ENCODE measurements at places on chromosomes 4 and X.

GRCh38 chr4:168731706-168732414 is 235.0 kb downstream of the PALLD start:
- DNase-seq: no peak

- no peak for DNase-seq
These were observed 17.6 kb upstream of the GABRA4 start for GRCh38 chr4:47010912-47011446.

- no peak for DNase-seq
These were observed 23.9 kb downstream of the SORBS2 start for GRCh38 chr4:185787926-185788679.

DNA sequence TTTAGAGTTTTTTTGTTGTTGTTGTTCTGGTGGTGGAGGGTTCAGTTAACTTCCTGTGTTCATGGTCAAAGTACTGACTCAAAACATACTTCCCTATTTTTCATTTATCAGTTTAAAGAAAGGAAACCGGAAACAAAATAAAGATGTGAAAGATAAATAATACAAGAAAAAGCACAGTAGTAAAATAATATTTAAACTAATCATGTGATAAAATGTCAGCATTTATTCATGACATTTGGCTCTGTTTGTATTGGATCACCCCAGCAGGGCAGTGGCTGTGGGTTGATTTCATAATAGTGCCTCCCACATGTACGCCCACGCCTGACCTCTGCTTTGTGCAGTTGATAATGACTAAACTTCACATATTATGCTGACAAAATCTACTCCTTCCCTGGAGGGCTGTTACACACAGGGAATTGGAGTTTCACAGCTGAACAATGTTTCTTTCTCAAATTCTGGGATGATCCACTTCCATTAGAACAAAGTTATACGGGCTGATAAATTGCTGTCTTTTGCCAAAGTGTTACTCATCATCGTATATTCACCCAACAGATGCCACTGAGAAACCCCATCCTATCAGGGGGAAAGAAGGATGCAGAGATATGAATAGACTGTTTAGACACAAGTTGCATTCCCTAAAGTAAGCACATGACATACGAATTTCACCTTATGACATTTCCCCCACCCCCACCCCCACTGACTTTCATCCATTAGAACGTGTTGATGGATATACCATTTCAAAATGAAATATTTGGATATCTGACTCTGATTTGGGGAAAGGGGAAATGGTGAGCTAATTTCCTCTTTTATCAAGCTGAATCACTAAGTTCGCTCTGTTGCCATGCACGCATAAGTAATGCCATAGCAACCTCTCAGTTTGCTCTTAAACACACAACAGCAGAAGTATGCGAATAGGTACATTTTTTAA is 48.3 kb downstream of the AMELX start:
- DNase-seq: no peak

DNA sequence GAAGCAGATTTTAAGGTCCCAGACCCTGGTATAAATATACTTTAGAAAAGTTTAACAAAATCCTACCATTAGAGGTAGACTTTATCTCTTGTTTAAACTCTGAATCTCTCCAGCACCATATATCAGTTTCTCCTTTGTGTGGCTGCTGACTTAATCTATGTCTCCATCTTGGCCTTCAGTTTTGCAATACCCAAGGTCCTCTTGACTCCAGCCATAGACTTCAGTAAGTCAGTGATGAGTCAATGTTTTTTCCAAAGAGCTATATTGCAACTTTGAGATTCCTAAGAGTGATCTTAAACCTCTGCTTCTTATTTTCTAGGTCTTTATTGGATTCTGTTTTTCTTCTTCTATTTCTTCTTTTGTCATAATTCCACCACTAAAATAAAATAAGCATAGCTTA is 50.8 kb upstream of the ADGRL3 start:
- DNase-seq: no peak
